ENCODE measurements at places on chromosomes 2 and 18. TPM values are rescaled to one million over a fixed set of nuclear protein-coding genes. Genes with fewer than 3 reads are reported as not detected.

Gene SPTBN1
- 186 TPM for total RNA-seq

Gene SLC23A3
- 8.2 TPM for total RNA-seq

Gene KCNE4
- 4.6 TPM for total RNA-seq

Gene TSPYL6
- not detected for total RNA-seq

Gene TRIM43
- not detected for total RNA-seq

Gene REG1B
- total RNA-seq = 15,911 TPM

Gene KIF1A
- 79.1 TPM for total RNA-seq

Gene TMEM198
- 3.3 TPM for total RNA-seq

Gene PKDCC
- total RNA-seq = 25.7 TPM

Gene NT5DC4
- total RNA-seq = not detected

Gene ARHGAP28
- total RNA-seq = 16.3 TPM

Gene USP37
- 14.5 TPM for total RNA-seq

Gene CNGA3
- 1.3 TPM for total RNA-seq

Gene STAMBP
- 10.4 TPM for total RNA-seq

Gene TMEM18
- total RNA-seq = 10.9 TPM

Gene TEKT4
- not detected for total RNA-seq

Gene PJVK
- total RNA-seq = not detected

Gene ZNF892
- total RNA-seq = 3.6 TPM

Gene POTEE
- total RNA-seq = not detected

Gene RGPD3
- not detected for total RNA-seq

Gene SLC66A2
- total RNA-seq = 30.4 TPM

Gene DNAJC5G
- 1.3 TPM for total RNA-seq

Gene POTEI
- total RNA-seq = under 0.01 TPM

Gene LCLAT1
- 13.7 TPM for total RNA-seq

Gene GREB1
- 19.8 TPM for total RNA-seq

Gene ITGA4
- 3.4 TPM for total RNA-seq

Gene RNF125
- total RNA-seq = 4.9 TPM
